CD4-positive, alpha-beta T cell (primary cell): ENCODE measurements at places on chromosomes 7 and 10.

GRCh38 chr10:122774231-122774630 lies 71.4 kb downstream of the CUZD1 start:
- DNase-seq, result no peak

- no peak for DNase-seq
Observed at GRCh38 chr7:33355386-33355785, 226.0 kb downstream of the BBS9 start.

DNA sequence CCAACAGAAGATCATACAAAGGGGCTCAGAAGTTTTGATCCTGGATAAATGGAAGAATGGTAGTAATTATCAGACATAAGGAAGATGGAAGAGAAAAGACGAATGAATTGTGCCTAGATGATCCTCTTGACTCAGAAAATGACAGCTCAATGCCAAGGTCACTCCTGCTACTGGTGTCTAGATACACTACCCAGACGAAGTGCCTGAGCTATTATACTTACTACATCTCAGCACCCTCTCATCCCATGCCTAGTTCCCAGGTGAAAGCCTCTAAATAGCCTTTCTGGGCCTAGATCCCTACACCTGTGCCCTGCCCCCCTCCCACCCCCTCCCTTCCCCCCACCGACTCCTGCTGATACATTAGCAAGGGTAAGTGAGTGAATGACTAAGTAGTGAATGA lies 25.5 kb downstream of the PDE1C start:
- no peak for DNase-seq

DNA sequence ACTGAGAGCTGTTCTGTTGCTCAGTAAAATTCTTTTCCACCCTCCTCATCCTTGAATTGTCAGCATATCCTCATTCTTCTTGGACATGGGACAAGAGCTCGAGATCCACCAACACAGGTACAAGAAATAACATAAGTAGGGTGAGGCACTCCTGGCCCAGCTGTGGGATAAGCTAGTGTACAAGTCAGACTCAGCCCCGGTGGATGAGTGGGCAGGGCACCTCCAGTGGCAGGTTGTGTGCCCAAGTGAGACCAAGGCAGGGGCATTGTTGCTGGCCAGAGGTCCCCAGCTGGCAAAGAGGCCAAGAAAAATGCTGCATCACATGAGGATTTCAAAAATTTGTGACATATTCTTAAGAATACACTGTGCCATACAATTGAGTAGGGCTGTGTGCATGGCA lies 402.0 kb upstream of the ZWINT start:
- no peak for DNase-seq

GRCh38 chr7:45067582-45067981 lies 21.2 kb downstream of the NACAD start:
- DNase-seq, result no peak

- no peak for DNase-seq
Observed at GRCh38 chr10:4024516-4025245, 239.7 kb upstream of the KLF6 start.

DNA sequence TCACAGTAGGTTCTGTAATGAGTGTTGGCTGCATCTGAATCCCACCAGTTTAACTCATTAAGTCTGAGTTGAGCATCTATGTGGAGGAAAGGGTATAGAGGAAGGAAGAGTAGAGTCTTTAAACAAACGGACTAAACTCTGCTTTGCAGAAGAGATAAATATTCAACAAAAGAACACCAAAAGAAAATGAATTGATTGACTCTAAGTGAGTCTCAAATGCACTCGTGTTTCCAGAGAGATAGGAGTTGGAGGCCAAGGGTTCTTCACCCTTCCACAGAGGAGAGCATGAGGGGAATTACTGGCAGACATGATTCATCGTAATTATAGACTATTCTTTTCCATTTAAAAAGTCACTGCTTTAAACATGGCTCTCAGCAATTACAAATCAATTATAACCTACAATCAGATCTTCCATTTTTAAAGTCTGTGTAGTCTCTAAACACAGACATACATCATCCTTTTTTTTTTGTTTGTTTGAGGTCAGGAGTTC lies 56.3 kb downstream of the PLPP4 start:
- no peak for DNase-seq

DNA sequence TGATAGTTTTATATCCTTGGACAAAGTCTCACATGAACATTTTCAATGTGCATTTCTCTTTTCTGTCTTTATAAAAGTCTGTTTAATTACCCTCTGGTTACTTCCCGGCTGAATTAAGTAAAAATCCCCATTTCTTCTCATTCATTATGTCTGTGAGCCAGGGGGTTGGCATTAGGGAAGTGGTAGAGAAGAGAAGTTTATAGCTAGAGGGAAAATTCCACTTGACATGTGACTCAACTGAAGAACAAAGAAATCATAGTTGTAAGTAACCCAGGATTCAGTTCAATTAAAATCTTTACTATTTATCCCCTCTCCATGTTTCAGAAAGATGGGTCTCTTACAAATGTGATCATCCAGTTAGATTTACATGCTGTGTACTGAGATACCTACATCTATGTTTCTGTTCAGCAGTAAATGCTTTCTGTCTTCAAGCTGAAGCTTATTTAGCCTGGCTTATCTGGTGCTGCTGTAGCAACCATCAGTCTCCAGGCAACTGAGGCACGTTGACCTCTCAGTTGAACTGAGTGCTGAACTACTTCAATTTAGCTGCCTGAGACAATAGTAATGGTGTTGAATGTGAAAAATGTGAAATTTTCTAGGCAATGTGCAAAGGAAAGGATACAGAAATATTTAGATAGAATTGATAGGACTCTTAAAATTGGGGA lies 181.6 kb downstream of the MLLT10 start:
- DNase-seq, result no peak

DNA sequence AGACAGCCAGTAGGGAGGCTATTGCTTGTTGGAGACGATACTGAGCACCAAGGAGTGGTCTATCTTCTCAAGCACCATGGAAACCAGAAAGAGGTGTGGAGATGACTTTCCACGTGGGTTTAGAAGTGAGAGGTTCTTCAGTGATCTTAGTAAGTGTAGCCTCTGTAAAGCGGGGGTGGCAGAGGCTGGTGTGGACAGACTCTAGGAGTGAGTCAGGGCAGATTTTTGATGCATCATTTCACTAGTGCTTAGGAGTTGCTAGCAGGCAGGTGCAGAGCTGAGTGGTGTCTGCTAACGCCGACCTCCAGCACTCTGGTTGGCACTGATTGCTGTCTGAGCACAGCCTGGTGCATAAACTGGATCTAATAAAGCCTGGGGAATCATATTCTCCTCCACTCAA lies 78.4 kb upstream of the ADO start:
- no peak for DNase-seq

- DNase-seq, result no peak
Observed at GRCh38 chr10:126147866-126148587, 240.2 kb downstream of the ADAM12 start.

DNA sequence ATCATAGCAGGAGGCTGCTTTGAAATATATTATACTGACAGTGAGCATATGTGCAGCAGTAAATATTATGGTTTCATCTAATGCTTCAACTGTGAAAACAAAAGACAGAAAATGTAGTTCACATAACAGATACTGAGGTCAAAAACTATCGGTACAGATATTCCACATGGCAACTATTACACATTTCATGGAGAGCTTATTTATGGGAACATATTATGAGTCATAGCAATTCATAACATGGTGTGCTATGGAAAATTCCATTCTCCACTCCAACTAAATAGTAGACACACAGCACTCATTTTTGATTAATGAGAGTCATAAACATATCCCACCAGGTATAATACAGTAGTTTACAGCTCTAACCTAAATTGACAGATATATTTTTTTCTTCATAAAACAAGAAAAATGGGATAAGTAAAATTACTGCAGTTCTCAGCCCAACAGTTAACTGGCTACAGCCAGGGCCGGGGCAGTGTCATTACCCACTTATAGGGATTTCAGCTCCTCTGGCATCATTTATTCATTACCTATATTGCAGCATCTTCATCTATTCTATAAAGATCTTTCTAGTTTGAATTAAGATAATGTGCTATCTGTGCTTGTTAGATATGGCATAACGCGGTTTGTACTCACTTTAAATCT lies 475.6 kb upstream of the KLF6 start:
- no peak for DNase-seq

DNA sequence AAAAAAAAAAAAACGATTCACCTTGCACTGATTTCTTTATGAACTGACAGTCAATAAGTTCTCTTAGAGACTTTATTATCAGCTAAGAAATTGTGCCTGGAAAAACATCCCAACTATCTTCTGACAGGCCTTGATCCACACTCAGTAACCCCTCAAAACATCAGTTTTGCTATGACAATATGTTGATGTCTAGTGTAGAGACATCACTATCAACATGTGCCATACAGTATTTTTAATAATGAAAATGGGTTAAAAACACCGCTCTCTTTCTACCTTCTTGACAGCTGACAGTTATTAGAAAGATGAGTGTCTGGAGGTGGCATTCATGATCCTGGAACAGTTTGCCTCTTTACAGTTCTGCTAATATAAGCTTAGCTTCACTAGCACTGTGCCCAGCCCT lies 175.8 kb upstream of the TMEM229A start:
- DNase-seq, result no peak
